Epithelial cell of proximal tubule (primary cell): ENCODE measurements at places on chromosomes 2 and 18. TPM values are rescaled to one million over a fixed set of nuclear protein-coding genes. Genes with fewer than 3 reads are reported as not detected.

GRCh38 chr18:44458777-44459176 is 221.9 kb upstream of the SETBP1 start:
- peak; percentile 59 for DNase-seq

GRCh38 chr2:19028587-19029375 is 329.6 kb downstream of the OSR1 start:
- no peak for DNase-seq

GRCh38 chr2:215764441-215765048 is 248.8 kb downstream of the MREG start:
- no peak for DNase-seq

DNA sequence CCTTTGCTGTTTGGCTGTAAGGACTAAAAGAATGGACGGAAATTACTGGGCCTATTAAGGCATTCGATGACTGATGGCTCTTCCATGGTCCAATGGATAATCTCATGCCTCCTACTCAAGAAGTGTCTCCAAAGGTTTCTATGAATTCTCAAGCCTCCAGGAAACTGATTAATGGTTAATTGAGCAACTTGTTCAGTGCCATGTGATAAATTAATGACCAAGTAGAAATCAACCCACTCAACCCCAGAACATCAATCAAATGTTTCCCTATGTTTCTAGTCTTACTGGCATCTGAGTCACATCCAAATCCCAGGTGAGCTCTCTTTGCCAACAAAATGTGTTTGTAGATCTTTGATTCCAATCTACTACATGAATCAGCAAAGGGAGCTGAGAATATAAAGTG is 103.6 kb downstream of the NXPH2 start:
- peak; percentile 88 for DNase-seq

GRCh38 chr2:206614811-206615210 is 27.5 kb upstream of the FAM237A start:
- no peak for DNase-seq

- no peak for DNase-seq
Observed at GRCh38 chr2:211077216-211077767, 520.9 kb downstream of the CPS1 start.

GRCh38 chr2:241892299-241893137 is 23.0 kb downstream of the RTP5 start:
- no peak for DNase-seq

DNA sequence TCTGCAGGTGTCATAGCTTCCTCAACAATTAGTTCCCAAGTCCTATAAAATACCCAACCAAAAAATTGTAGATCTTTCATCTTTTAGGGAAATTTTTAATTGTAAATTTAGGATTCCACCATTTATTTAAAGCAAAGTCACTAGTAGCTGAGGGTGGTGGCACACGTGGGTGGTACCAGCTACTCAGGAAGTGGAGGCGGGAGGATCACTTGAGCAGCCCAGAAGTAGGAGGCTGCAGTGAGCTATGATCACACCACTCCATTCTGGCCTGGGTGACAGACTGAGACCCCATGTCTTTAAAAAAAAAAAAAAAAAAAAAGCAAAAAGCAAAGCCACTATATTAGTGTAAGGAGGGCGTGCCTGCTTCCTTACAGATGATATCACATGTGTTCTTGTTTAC is 60.3 kb upstream of the GREB1L start:
- no peak for DNase-seq

KIF5C gene
- 4.7 and 6.9 TPM in 2 replicates for total RNA-seq

CDH7 gene
- not detected in 2 replicates for total RNA-seq

NT5C1B gene
- not detected in 2 replicates for total RNA-seq

CAPN13 gene
- total RNA-seq: 0.07 and 0.63 TPM in 2 replicates
